Brain pericyte (primary cell): ENCODE measurements at places on chromosomes 5 and 9.

- DNase-seq: no peak
Observed at GRCh38 chr5:88688984-88689667, 193.9 kb downstream of the MEF2C start.

GRCh38 chr5:44506561-44506960 is 117.3 kb upstream of the FGF10 start:
- no peak for DNase-seq

DNA sequence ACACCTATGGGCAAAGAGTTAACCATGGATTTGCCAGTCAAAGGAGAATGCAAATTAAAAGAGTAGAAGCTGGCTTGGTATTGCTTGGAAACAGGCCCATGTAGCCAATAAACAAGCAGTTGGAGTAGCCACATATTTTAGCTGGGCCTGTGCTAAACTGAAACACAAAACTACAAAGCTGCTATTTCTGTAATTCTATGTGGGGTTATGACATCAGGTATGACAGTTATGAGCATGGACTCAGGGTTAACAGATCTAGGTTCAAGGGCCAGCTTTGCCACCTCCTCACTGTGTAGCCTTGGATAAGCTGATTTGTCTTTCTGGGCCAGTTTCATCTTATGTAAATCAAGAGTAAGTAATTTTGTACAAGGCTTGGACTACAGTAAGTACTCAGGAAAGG is 142.7 kb downstream of the PIP5K1B start:
- DNase-seq: no peak

DNA sequence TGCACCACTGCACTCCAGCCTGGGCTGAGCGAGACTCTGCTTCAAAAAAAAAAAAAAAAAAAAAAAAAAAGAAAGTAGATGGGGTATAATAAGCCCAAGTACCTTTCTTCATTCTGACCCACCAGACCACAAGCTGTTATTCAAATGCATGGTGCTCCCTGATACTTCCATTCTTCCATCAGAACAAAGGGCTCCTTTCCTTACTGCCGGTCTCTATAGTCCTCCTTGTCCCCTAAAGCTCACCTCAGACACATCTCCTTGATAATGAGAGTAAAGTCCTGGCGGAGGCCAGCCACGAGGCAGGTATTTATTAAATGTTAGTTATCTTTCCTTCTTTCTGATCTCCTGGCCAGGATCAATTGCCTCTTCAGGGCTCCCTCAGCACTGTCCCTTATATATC is 162.5 kb downstream of the RAB3C start:
- DNase-seq: no peak

DNA sequence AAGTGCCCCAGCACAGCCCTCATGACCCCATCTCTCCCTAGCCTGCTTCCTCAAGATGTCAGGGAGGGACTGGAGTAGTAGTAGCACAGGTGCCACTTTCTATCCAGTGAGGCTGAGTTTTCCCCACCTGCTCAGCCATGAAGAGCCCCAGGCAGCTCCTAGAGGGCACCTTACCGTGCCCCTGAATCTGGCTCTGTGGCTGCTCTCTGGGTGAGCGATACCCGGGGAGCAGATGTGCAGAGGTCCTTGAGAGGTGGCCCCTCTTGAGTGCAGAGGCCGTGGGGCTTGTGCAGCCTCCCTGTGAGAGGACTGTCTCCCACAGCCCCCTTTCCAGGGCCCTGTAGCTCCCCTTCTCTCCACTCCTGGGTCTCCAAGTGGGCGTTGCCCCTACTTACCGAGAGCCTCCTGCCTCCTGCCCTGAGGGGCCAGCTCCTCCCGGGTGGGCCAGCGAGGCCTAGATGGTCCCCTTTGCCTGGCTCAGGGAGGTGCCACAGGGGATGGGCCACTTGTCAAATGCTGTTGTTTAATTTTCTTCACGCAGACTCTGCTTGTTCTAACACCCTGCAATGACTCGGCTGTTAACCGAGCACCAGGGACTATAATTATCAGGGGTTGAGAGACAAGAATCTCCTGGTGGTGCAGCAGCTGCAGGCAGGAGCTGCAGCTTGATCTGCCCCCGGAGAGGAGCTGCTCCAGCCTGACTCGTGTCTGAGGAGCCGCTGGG is 29.6 kb upstream of the PITX1 start:
- no peak for DNase-seq
